ENCODE measurements at places on chromosomes 16 and 17. TPM values are rescaled to one million over a fixed set of nuclear protein-coding genes. Genes with fewer than 3 reads are reported as not detected.

DNA sequence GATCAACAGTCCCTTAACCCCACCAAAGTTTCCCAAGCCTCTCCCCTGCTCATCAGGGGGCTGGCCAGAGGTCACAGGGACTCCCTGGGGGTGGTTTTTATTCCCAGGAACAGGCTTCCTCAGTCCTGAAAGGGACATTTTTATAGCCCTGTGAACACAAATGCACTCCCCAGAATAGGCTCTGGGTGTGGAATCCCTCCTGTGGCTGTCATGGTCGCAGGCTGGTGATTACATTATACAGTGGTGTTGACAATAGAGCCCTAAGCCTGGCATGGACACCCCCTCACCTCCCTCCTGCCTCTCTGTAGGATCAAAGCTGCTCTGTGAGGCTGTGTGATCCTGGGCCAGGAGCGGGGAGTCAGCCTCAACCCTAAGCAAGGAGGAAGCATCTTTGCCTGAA lies 1.4 kb upstream of the CA4 start:
- DNase-seq: no peak
- no peaks in the 10 kb centered on the region for H3K36me3 ChIP-seq
- H3K4me3 ChIP-seq: peak overlapping the region; percentile 42
- H3K27ac ChIP-seq: no peak overlapping the region

Gene ZNF319
- 12.7 TPM for total RNA-seq

Gene ZNF646
- total RNA-seq: 24.1 TPM

DNA sequence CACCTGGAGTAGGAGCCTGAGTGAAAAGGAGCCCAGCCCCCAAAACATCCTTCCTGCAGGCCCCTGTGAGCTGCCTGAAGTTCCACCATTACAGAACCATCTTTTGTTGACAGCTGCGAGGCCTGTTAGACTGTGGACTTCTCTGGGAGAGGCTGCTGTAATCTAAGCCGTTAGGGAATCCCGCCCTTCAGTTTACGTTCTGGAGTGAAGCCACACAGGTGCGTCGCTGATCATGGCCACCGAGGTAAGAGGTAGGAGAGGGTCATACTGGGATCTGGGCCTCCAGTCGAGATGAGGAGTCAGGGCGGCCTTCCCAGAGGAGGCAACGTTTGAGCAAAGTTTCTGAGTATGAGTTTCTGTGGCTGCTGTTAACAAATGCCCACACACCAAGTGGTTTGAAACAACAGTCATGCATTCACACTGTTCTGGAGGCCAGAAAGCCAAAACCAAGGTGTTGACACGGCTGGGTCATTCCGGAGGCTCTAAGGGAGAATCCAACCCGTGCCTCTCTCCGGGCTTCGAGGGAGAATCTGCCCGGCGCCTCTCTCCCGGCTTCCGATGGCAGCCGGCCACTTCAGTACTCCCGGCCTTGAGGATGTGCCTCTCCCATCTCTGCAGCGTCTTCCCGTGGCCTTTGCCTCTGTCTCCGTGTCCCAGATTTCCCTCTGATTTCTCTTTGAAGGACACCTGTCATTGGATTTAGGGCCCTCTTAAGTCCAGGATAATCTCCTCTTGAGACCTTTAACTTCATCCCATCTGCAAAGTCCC lies 26.6 kb upstream of the ATP2C2 start:
- H3K27ac ChIP-seq: no peak overlapping the region
- no peak for DNase-seq
- H3K4me3 ChIP-seq: no peak overlapping the region
- no peaks in the 10 kb centered on the region for H3K36me3 ChIP-seq

Gene ARHGAP44
- 0.55 TPM for total RNA-seq

GRCh38 chr17:42107597-42108576 lies 4.6 kb downstream of the DHX58 start:
- H3K27ac ChIP-seq: no peak overlapping the region
- DNase-seq: peak; percentile 97
- no peaks in the 10 kb centered on the region for H3K36me3 ChIP-seq
- H3K27me3 ChIP-seq: no peaks in the 10 kb centered on the region
- H3K4me3 ChIP-seq: peak overlapping the region; percentile 74
- H3K4me1 ChIP-seq: peaks cover 28% of the 10 kb centered on the region

Data from activated T-cell treated with anti-CD3 and anti-CD28 coated beads, Interleukin-2, amount 50 U/mL, for 72 hours (primary cell).